ENCODE measurements at places on chromosomes 5 and 9. TPM values are rescaled to one million over a fixed set of nuclear protein-coding genes. Genes with fewer than 3 reads are reported as not detected.

DNA sequence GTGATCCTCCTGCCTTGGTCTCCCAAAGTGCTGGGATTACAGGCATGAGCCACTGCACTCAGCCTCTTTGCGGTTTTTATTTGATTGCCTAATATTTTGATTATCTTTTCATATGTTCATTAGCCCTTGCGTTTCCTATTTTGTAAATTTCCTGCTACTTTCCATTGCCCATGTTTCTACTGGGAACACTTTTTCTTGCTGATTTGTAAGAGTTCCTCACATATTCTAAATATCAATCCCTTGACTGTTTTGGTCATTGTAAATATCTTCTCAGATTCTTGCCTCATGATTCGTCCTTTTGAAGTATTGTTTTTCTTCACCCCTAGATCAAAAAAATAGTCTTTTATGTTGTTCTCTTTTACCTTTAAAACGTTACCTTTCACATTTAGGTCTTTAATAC is 37.9 kb upstream of the TTC1 start:
- no peak for DNase-seq

DNA sequence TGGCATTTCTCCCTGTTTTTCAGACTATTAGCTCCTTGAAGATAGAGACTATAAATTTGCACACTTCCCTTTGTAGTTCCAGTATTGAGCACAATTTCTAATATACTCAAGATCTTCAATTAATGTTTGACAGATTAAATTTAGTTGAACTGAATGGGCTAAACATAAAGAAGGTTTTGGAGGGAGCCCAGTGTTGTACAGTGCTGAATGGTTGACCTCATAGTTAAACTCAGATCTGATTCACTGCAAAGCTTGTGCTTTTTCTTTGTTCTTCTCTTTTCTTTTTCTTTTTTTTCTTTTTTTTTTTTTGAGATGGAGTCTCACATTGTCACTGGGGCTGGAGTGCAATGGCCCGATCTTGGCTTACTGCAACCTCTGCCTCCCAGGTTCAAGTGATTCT is 411.7 kb upstream of the ZNF462 start:
- DNase-seq: no peak

DNA sequence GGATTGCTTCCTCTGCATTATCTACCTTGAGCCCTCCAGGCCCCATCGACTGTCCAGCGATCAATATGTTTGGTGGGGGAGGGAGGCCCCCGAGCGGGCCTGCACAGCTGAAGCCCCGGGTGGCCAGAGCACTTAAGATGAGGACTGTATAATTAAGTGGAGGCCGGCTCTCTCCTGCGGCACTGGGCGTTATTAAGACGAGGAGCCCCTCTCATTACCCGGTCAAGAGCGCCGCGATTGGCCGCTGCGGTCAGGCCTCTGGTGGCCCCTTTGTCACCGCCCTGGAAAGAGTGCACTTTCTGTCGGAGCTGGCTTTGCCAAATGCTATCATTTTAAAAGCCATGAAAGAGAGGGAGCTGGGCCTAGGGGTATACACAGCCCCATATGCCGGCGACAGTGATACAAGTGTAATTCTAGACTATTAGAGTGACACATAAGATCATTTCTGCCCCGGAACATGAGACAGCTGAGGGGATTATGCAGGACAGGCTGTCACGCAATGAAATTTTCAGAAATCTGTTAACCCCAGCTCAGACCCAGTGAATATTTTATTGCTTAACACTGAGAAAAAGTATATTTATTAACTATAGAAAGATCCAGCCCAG is 106.3 kb upstream of the IRX1 start:
- no peak for DNase-seq

GRCh38 chr5:10162468-10162867 is 87.2 kb downstream of the ATPSCKMT start:
- no peak for DNase-seq

DNA sequence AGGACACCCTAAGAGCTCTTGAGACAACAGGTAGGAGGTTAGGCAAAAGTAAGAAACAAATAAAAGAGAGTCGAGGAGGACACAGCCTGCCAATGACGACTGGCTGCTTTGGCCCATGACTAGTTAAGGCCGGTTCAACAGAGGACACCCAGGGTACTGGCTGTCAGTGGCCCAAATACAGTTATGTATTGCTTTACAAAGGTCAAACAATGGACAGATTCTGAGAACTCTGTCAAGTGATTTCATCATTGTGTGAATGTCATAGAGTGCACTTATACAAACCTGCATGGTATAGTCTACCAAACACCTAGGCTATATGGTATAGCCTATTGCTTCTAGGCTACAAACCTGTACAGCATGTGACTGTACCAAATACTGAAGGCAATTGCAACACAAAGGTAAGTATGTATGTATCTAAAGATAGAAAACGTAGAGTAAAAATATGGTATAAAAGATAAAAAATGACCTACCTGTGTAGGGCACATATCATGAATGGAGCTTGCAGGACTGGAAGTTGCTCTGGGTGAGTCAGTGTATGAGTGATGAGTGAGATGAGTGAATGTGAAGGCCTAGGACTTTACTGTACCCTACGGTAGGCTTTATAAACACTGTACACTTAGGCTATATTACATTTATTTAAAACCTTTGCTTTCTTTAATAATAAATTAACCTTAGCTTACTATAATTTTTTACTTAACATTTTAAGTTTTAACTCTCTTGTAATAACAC is 6.5 kb upstream of the FAM81B start:
- DNase-seq: no peak

DNA sequence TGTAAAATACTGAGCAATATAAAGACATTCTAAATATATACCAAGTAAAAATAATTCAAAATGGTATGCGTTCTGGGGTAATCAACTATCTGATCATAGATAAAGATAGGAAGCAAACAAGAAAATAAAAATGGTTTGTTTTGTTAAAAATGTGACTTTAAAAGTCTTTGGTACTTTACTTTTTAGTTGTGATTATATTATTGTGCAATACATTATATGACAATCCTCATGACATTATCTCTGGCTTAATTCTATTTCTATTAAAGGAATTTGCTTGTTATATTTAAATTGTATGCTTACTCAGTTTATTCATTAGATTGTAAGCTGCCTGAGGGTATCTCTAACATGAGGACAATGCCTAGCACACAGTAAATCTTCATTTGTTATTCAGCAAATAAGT is 477.9 kb downstream of the TMEM38B start:
- no peak for DNase-seq

- DNase-seq: no peak
Measured at GRCh38 chr5:149860801-149861322, 83.7 kb downstream of the PDE6A start.

DNA sequence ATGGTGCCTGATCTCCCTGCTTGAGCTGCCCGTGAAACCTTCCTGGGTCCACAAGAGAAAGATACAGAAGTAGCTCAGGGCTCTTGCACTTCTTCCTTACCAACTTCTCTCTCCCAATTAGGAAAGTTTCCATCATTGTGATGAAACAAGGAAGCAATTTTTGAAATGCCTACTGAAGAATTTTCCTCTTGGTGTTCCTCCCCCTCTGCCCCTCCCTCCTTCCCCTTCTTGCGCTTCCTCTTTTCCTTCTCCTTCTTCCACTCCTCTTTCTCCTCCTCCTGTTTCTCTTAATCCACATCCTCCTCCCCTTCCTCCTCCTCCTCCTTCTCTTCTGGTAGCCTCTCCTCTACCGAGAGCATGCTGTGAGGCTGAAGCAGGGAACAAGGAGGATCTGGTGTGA is 36.3 kb upstream of the OTULINL start:
- no peak for DNase-seq

- no peak for DNase-seq
Measured at GRCh38 chr5:97420646-97421045, 237.6 kb upstream of the RIOK2 start.

- no peak for DNase-seq
Measured at GRCh38 chr9:113886026-113886369, 9.9 kb downstream of the ZNF618 start.

DNA sequence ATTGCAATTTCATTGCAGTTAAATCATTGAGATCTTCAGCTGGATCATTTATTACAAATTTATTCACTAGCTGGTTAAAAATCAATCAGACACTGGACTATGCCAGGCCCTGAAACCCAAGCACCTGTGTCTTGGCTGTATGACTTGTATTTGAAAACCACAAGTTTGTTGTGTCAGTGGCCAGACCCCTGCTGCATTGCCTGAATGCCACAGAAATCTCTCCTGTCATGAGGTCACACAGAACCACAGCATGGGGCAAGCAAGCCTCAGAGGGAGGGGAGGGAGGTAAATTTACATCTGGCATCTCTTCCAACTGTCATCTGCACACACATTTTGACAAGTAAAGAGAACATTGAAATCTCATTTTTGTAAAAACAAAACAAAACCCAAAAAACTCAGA is 90.0 kb downstream of the ARRDC3 start:
- no peak for DNase-seq

DNA sequence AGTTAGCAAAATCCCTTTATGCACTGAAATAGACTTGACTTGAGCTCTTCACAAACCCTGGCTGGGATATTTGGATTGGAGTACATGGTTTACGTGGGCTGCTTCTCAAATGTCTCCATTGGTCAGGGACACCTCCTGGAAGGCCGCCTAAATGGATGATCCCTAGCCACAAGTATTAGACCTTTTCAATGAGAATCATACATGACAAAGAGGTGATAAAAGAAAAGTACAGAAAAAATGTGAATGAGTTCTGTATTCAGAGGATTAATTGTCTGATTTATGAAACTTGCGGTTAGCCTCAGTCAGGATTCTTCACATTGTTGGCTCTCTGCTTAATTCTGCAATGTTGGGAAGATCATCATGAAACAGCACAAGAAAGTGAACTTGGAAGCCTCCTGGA is 752.8 kb upstream of the ADAMTS16 start:
- DNase-seq: no peak

- DNase-seq: no peak
Measured at GRCh38 chr9:112367465-112367864, 12.4 kb upstream of the HSDL2 start.

- no peak for DNase-seq
Measured at GRCh38 chr5:113142186-113142585, 165.6 kb downstream of the DCP2 start.

- no peak for DNase-seq
Measured at GRCh38 chr5:141605523-141606277, 13.1 kb downstream of the DIAPH1 start.

Gene S1PR3
- 28.2 TPM for total RNA-seq

Gene PCDHGA11
- total RNA-seq: 5.1 TPM

Gene TENT4A
- total RNA-seq: 10.8 TPM

Gene FCHO2
- 19.7 TPM for total RNA-seq

Gene HMCN2
- 5.2 TPM for total RNA-seq

Gene TIGD6
- 1.9 TPM for total RNA-seq

Gene FBP2
- total RNA-seq: 0.27 TPM

Gene C7
- 272 TPM for total RNA-seq

Gene PCDHB7
- 0.62 TPM for total RNA-seq

Gene FAF2
- 12.3 TPM for total RNA-seq

Gene C9
- not detected for total RNA-seq

Gene CIZ1
- total RNA-seq: 75.3 TPM

Gene SOX30
- 0.13 TPM for total RNA-seq

Gene SHB
- total RNA-seq: 15.0 TPM

Gene SAXO1
- not detected for total RNA-seq

Measured in Right ventricle myocardium superior (tissue), 1 donor.